ENCODE measurements at places on chromosomes 7 and 10.
A peak's percentile ranks its signal among the peaks of the same experiment; 100 is the strongest.

GRCh38 chr7:136114966-136115762 is 138.0 kb upstream of the MTPN start:
- peak; percentile 20 for DNase-seq

- peak; percentile 6 for DNase-seq
Observed at GRCh38 chr10:110610308-110610774, 33.8 kb upstream of the RBM20 start.

GRCh38 chr10:48653944-48654698 is 30.6 kb upstream of the WDFY4 start:
- DNase-seq, result no peak

- no peak for DNase-seq
Observed at GRCh38 chr7:28990200-28990960, 32.2 kb upstream of the TRIL start.

Data from AG04450 (cell line).